ENCODE measurements at places on chromosomes 16 and 17.

DNA sequence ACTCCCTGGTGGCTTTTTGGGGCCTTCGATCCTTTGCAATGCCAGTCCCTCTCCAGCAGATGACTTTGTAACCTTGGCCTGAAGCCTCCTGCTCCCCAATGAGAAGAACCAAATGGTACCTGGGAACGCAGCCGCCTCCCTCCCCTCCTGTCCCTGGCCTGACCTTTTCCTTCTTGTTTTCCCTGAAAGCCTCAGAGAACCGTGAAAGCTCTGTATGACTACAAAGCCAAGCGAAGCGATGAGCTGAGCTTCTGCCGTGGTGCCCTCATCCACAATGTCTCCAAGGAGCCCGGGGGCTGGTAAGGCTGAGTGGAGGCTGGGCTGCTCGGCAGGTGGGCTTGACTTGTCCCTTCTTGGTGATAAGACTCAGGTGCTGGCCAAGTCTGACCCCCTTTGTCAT is 88.0 kb downstream of the SDR42E1 start:
- no peak for DNase-seq

DNA sequence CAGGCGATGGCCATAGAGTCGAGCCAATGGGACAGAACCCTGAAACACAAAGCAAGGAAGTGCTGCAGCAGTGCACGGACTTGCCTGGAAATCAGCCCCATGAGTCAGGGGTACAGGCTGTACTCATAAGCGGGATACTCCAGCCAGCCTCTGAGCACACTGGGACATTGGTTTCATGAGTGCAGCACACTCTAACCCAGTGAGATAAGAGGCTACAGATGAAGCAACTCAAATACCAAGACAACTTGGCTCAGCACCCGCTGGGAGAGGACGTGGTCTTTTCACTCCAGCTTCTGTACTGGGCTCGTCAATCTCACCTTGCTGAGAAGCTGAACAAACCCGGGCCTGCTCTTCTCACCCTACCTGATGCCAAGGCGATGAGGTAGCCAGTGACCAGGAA is 98.2 kb downstream of the AXIN2 start:
- DNase-seq, result no peak

DNA sequence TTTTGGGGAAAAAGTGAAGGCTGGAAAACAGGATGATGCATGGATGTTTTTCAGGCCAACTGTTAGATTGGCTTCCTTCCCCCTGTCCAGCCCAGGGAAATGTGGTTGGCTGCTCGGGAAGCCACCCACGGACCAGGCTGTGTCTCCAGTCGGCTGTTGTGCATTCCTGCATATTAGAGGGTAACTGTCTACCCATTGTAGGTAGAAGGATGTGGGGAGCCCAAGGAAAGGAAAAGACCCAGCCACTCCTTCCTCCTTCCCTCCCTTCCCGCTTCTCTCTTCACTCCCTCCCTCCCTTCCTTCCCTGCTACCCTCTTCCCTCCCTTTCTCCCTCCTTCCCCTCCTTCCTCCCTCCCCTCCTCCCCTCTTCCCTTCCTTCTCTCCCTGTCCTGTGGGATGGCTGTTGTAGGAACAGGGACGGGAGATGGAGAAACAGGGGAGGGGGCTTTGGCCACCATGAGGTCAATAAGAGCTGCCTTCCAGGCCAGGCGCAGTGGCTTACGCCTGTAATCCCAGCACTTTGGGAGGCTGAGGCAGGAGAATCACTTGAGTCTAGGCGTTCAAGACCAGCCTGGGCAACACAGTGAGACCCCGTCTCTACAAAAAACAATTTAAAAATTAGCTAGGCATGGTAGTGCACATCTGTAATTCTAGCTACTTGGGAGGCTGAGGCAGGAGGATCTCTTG is 16.9 kb downstream of the SYT17 start:
- DNase-seq, result no peak

GRCh38 chr16:85294810-85295508 is 182.7 kb upstream of the CIBAR2 start:
- no peak for DNase-seq

DNA sequence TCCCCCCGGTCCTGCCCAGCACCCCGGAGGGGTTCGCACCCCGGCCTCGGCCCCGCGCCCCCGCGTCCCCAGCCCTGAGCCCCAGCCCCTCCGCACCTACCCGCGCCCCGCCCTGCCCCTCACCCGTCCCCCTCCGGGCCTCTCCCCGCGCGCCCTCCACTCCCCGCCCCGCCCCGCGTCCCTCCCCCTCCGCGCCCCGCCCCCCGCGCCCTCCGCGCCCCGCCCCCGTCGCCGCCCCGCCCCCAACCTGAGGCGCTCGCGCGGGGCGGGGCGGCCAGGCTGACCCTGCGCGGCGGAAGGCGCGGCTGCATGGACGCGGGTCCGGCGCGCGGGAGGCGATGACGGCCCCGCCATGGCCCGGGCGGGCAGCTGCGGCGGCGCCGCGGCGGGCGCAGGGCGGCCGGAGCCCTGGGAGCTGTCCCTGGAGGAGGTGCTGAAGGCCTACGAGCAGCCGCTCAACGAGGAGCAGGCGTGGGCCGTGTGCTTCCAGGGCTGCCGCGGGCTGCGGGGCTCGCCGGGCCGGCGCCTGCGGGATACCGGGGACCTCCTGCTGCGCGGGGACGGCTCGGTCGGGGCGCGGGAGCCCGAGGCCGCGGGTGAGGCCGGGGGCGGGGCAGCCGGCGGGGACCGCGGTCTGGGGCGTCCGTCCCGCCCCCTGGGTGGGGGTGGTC is at the start of gene SPIRE2:
Gene SPIRE2 (plus strand): TSS at position 277 of the 671 bp plus-strand sequence. CDS start 76 bp downstream, at position 353.
- DNase-seq, result peak; percentile 51

DNA sequence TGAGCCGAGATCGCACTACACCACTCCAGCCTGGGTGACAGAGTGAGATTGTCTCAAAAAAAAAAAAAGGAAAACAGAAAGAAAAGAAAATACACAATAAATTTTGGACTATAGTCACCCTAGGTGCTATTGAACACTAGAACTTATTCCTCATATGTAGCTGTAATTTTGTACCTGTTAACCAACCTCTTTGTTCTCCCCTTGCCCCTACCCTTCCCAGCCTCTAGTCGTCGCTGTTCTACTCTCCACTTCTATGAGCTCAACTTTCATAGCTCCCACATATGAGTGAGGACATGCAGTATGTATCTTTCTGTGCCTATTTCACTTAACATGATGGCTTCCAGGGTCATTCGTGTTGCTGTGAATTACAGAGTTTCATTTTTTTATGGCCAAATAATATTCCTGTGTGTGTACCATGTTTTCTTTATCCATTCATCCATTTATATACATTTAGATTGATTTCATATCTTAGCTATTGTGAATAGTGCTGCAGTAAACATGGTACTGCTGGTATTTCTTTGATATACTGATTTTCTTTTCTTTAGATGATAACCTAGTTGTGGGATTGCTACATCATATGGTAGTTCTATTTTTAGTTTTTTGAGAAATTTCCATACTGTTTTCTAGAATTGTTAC is 28.3 kb downstream of the VPS35L start:
- DNase-seq, result peak; percentile 4

DNA sequence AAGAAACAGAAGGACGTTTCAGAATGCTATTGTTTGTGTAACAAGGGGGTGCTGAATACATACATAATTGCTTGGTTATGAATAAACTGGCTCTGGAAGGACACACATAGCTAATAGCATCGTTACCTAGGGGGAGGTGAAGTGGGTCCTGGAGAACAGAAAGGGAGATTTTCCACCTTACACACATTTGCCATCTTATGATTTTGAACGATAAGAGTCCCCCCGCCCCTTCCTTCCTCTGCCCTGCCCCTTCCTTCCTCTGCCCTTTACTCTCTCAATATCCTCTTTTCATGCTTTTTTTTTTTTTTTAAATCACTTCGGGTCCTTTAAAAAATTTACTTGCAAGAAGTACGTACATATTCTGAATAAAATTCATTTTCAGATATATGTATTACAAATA is 902 bp upstream of the DHRS7B start:
- no peak for DNase-seq

DNA sequence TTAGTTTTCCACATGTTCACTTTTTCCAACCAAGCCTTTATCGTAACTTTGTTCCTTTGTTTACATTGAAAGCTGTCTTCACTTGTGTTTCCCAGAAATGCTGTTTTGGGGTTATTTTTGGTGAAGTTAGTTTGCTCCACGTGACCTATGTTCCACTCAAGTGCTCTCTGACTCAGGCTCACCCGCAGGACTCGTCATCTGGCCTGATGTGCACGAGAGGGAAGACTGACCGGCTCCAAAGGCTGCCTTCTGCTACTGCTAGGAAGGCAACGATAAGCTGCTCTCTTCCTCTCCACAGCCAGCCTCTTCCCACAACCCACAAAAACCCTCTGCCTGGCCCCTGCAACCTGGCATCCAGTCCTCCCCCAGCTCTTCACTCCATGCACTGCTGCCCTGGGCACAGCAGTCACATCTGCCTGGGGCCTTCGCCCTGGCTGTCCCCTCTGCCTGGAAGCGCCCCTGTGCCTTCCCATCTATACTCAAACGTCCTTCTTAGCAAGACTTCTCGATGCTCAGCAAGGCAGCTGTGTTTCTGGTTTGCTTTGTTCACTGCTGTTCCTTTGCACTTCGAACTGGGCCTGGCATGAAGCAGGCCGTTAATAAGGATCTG is 28.0 kb downstream of the ZCCHC14 start:
- DNase-seq, result no peak

GRCh38 chr17:2174014-2174413 is 119.1 kb downstream of the HIC1 start:
- no peak for DNase-seq

- peak; percentile 44 for DNase-seq
Measured at GRCh38 chr17:36148559-36149295, 27.7 kb downstream of the TBC1D3B start.

- no peak for DNase-seq
Measured at GRCh38 chr17:41792845-41793783, 6.6 kb upstream of the JUP start.

- DNase-seq, result no peak
Measured at GRCh38 chr17:33712120-33712519, 419.0 kb upstream of the ASIC2 start.

DNA sequence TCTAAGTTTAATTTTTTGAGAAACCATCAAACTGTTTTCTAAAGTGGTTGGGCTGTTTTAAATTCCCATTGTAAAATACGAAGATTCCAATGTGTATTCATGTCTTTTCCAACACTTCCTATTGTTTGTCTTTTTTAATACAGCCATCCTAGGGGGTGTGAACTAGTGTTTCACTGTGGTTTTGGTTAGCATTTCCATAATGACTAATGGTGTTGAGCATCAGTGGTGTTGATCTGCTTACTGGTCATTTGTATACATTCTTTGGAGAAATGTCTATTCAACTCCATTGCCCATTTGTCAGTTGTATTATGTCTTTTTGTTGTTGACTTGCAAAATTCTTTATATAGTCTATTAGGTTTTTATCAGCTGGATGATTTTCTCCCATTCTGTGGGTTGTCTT is 239.2 kb upstream of the AXIN2 start:
- DNase-seq, result no peak

DNA sequence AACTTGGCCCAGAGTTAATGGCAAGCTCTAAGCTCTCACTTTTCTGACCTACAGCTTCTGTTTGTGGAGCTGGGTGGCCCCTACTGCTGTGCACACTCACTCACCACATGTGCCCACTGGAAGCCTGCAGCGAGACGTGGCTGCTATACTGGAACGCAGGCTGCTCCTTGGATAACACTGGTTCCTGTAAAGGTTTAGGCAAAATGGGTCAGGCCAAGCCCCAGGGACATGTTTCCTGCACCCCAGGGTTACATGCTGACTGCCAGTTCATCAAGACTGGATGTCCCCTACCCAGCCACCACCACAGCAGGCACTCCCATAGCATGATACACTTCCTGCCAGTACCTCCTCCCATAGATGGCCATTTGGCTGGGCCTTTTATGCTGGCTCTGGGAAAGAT is 8.3 kb downstream of the POLDIP2 start:
- no peak for DNase-seq

GRCh38 chr16:30896889-30897733 is 697 bp downstream of the CTF1 start:
- DNase-seq, result peak; percentile 93

GRCh38 chr16:85126705-85127378 is 14.6 kb upstream of the CIBAR2 start:
- DNase-seq, result no peak

DNA sequence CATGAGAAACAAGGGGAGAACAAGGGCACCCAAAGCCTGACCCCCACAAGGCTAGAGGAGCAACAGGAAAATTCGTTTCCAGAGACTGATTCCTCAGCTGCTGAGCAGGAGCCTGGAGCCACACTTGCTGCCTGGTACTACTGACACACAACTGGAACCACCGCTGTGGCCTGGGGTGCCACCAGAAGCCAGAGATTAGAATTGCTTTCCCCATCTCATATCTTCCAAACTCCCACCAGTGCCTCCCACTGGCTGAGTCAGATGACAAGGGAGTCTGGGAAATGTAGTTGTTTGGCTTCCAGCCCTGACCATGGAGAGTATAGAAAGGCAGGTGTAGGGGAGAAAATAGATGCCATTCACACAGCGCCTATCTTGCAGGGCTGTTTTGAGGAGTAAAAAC is 4.1 kb upstream of the TMEM11 start:
- DNase-seq, result no peak

GRCh38 chr17:20735796-20736195 is 156.3 kb downstream of the CDRT15L2 start:
- DNase-seq, result no peak

- peak; percentile 57 for DNase-seq
Measured at GRCh38 chr17:38747463-38748148, 530 bp downstream of the PCGF2 start.

DNA sequence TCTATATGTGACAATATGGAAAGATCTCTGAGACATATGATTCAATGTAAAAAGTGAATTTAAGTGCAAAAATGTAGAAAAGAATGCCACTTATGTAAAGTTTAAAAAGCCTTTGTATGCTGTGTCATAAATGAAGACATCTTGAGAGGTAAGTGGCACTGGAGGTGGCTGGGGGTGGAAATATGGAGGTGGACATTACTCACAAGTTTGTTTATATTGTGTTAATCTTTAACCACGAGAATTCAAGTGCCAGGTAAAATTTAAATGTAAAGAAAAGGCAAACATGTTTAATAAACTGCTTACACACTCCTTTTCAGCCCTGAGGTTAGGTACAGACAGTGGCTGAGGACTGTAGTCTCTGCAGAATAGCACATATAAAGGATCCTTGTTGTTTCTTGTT is 235.1 kb downstream of the ABCC12 start:
- no peak for DNase-seq

GRCh38 chr16:89037261-89038152 is 56.1 kb upstream of the ACSF3 start:
- DNase-seq, result no peak

- no peak for DNase-seq
Measured at GRCh38 chr16:2077696-2078095, 29.9 kb downstream of the TSC2 start.

DNA sequence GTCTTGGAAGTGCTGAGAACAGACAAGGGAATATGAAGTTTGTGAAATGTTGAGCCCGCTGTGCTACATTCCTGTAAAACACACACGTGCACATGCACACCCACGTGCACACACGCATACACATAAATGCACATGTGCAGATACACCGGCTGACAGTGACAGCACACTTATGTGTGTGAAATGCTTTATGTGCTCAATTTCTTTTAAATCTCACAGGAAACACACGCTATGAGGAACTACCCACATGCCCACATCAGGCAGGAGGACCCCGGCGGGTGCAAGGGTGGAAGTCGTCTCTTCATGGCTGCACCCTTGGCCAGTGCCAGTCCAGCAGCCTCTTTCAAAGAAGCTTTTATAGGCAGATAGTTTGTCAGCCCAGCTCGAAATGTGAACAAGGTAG is 561 bp upstream of the WFDC1 start:
- DNase-seq, result no peak

All from NCI-H345 (cell line).